ENCODE measurements at places on chromosomes 2 and 18.

- no peak for DNase-seq
Measured at GRCh38 chr18:63131106-63131958, 188.2 kb downstream of the BCL2 start.

DNA sequence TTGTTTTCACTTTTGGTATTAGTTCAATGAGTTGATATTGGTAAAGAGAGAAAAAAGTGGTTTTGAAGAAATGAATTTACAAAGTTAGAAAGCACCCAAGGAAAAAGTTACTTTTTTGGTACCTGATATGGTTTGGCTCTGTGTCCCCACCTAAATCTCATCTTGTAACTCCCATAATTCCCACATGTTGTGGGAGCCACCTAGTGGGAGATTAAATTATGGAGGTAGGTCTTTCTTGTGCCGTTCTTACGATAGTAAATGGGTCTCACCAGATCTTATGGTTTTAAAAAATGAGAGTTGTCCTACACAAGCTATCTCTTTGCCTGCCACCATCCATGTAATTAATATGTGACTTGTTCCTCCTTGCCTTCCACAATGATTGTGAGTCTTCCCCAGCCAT, 965.6 kb upstream of the NRXN1 start:
- no peak for DNase-seq

DNA sequence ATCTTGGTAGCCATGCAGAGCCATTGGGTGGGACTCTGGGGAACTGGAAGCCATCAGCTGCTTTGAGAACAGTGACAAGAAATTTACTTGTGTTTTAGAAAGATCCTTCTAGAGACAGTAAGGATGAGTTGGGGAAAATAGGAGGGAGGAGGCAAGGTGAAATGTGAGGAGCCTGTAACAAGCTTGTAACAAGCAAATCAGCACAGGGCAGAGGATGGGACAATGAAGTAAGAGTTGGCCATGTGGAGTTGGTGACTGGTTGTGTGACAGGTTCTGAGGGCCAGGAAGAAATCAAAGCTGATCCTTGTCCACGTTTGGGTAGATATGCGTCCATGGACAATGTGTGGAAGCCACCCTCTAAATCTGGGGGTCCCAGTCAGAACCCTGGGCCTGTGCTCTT, 84.4 kb downstream of the MYO3B start:
- no peak for DNase-seq

GRCh38 chr2:201242571-201243277, 17.6 kb upstream of the CASP8 start:
- DNase-seq: no peak

DNA sequence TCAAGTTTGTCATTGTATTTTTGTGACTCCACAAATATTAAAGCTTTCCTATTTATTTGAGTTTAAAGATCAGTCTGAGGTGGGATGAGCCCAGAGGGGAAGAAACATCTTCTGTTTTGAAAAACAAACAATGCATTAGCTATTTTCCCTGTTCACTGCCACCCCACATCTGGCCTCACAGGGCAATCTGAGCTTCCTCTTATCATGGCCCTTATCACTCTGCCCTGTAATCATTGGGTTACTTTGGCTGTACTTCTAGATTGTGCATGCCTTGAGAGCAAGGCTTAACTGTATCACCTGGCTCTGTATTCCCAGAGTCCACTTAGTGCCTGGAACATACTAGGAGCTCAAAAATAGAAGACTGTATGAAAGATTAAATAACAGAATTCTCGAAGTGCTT, 241.6 kb upstream of the NT5C1B start:
- DNase-seq: no peak

DNA sequence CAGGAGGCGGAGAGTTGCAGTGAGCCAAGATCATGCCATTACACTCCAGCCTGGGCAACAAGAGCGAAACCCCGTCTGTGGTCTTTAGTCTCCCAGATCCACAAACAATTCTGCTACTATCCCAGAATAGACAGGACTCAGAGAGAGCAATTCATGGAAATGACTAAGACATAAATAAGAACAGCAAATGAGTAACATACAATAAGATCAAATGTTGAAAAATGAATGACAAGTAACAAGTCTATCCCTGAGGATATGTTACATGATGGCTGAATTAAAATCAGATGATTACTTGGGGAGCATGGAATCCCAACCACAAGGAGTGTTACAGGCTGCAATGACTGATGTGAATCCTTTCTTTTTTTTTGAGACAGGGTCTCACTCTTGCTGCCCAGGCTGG, 10.3 kb downstream of the ARL5A start:
- no peak for DNase-seq

GRCh38 chr2:8477552-8478470, 204.0 kb upstream of the ID2 start:
- no peak for DNase-seq

DNA sequence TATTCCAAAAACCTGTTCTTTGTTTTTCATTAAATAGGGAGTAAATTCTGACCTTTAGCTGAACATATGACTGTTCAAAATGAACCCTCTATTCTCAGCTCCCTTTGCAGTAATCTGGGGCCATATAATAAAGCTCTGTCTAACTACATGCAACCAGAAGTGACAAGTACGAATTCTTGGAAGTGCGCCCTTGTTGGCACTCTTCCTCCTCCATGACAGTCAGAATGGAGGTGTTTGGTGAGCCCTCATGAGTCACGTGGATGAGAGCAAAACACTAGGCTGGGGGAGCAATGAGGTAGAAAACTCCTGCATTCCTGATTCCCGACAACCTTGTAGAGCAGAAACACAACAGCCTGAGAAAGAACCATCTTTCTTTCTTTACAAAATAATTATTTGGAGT, 552.9 kb downstream of the FBXO15 start:
- DNase-seq: no peak

DNA sequence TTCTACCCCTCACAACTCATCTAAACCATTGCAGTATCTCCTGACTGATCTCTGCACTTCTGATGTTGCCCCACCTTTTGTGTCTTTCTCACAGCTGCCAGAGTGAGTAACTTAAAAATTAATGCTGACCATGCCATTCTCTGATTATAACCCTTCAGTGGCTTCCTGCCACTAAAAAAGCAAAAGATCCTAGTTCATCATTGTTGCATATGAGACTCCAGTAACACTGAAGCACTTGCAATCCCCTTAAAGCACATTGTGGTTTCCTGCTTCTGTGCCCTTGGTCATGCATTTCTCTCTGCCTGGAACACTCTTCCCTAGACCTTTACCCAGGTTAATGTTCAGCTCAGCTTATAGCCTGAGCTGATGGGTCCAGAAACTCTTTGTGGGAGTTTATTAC, 95.1 kb upstream of the WDSUB1 start:
- no peak for DNase-seq

DNA sequence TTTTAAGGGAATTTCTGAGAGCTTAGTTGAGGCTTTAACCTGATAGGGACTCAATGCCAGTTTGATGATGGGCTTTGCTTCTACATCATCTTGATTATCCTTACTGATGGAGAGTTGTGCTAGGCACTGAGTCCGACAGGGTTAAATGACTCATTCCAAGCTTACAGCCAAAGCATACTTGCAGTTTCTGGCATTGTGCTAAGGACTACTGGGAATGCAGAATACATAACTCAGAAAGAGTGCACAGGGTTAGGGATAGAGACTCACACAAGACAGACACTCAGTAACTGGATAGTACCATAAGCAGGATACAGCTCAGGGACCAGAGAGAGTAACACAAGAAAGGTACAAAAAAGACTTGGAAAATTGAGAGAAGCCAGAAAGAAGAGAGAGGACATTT, 94.1 kb upstream of the SLC14A2 start:
- no peak for DNase-seq

GRCh38 chr2:1495676-1496358, 82.6 kb downstream of the TPO start:
- no peak for DNase-seq

Measured in stimulated activated CD8-positive, alpha-beta memory T cell treated with anti-CD3 and anti-CD28 coated beads, Interleukin-2, amount 100 ng/mL, for 48 hours (primary cell).